NCI-H1092 (cell line): ENCODE measurements at places on chromosomes 7 and 10.

GRCh38 chr7:110724811-110725210 is 366.1 kb upstream of the LRRN3 start:
- no peak for DNase-seq

DNA sequence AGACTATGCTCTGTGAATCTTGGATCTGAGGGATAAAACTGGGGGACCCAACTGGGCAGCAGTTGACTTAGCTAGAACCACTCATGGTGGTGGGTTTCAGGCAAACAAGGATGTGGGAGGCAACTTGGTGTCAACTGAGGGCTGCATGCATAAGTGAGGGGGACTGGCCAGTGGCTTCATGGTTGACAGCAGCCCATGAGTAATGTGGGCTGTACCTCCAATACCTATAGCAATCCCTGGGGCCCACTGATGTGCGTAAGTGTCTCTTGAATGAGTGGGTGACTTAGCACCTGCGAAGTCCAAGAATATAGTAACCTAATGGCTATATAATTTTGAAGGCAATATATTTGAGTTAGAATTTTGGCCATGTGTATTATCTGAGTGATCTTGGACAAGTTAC is 13.7 kb upstream of the MAP3K8 start:
- no peak for DNase-seq

DNA sequence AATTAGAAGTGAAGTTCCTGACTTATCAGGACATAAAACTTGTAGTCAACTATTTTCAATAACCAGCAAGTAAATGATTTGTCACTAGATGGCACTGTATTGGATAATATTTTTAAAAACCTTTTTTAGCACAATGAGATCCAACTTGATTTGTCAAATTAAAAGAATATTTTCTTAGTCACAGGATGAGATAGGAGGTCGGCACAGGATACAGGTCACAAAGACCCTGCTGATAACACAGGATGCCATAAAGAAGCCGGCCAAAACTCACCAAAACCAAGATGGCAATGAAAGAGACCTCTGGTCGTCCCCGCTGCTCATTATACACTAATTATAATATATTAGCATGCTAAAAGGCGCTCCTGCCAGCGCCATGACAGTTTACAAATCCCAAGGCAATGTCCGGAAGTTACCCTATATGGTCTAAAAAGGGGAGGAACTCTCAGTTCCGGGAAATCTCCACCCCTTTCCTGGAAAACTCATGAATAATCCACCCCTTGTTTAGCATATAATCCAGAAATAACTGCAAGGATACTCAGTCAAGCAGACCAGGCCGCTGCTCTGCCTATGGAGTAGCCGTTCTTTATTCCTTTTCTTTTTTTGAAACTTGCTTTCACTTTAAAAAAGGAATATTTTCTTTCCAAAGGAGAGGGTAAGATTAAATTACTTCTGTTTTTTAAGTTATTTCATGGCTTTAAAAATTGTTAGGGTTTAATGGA is 255.7 kb upstream of the MKLN1 start:
- DNase-seq = no peak

- no peak for DNase-seq
Measured at GRCh38 chr7:126119981-126120380, 1132.8 kb downstream of the GRM8 start.

GRCh38 chr7:98420966-98421612 is 20.2 kb upstream of the BAIAP2L1 start:
- DNase-seq = peak; percentile 77

GRCh38 chr7:145862212-145862611 is 254.4 kb upstream of the CNTNAP2 start:
- no peak for DNase-seq

- DNase-seq = no peak
Measured at GRCh38 chr10:68553138-68553537, 7.0 kb upstream of the TET1 start.

DNA sequence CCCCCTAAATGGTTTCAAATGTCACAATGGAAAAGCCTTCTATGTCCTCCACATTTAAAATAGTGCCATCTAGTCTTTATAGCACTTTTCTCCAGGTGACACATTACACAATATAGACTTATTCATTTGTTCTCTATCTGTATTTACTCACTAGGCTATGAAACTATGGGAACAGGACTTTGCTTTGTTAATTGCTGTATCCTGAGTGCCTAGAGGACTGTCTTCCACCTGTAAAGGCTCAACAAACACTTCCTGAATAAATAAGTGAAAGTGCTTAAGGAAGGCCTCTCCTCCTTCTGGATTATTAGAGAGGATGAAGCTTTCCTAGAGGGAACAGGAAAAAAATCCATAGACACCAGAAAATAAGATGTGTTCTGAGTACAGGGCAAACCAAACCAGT is 397.6 kb upstream of the LRRN3 start:
- DNase-seq = no peak

GRCh38 chr7:18505870-18506460 is 10.4 kb downstream of the HDAC9 start:
- DNase-seq = no peak

GRCh38 chr7:21368317-21368716 is 59.6 kb upstream of the SP4 start:
- peak; percentile 74 for DNase-seq

DNA sequence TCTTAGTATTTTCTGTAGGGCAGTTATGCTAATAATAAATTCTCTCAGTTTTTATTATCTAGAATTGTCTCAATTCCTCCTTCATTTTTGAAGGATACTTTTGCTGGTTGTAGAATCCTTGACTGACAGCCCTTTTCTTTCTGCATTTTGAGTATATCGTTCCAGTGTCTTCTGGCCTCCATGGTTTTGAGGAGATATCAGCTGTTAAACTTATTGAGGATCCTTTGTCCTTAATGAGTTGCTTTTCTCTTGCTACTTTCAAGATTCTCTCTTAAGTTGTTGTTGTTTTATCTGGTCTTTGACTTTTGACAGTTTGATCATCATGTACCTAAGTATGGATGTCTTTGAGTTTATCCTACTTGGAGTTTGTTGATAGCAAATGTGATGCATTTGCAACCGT is 8.9 kb upstream of the GJC3 start:
- no peak for DNase-seq
